ENCODE measurements at places on chromosomes 7 and 10.

GRCh38 chr7:47375121-47375938 is 206.6 kb downstream of the TNS3 start:
- DNase-seq = peak; percentile 67

GRCh38 chr7:44145969-44146911 is 5.1 kb upstream of the MYL7 start:
- DNase-seq = no peak

- peak; percentile 97 for DNase-seq
Observed at GRCh38 chr10:82982110-82982608, 1107.2 kb downstream of the NRG3 start.

- no peak for DNase-seq
Observed at GRCh38 chr10:101995451-101996063, 60.4 kb downstream of the ARMH3 start.

GRCh38 chr7:111796671-111797070 is 234.4 kb upstream of the IMMP2L start:
- no peak for DNase-seq
